B cell (primary cell): ENCODE measurements at places on chromosomes 6 and 20.

DNA sequence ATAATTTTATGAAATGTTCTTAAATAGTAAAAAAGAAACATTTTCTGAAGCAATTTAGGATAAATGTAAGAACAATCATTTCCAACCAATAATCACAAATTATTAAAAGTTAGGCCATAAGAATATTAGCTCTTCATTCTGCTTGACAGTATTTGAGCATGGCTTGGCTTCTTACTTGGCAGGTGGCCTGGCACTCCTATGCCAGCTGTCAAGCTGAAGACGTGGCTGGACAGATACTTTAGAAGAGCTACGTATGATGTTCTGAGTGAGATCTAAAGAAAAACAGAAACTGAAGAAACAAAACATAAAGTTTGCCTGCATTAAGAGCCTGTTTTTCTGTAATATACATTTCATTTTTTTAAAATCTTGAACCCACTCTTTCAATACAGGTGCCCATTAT is 438.9 kb downstream of the GRIK2 start:
- DNase-seq = no peak

- no peak for DNase-seq
Measured at GRCh38 chr20:6976106-6976900, 208.8 kb downstream of the BMP2 start.

GRCh38 chr6:31126396-31127175 is 6.3 kb upstream of the CDSN start:
- no peak for DNase-seq

DNA sequence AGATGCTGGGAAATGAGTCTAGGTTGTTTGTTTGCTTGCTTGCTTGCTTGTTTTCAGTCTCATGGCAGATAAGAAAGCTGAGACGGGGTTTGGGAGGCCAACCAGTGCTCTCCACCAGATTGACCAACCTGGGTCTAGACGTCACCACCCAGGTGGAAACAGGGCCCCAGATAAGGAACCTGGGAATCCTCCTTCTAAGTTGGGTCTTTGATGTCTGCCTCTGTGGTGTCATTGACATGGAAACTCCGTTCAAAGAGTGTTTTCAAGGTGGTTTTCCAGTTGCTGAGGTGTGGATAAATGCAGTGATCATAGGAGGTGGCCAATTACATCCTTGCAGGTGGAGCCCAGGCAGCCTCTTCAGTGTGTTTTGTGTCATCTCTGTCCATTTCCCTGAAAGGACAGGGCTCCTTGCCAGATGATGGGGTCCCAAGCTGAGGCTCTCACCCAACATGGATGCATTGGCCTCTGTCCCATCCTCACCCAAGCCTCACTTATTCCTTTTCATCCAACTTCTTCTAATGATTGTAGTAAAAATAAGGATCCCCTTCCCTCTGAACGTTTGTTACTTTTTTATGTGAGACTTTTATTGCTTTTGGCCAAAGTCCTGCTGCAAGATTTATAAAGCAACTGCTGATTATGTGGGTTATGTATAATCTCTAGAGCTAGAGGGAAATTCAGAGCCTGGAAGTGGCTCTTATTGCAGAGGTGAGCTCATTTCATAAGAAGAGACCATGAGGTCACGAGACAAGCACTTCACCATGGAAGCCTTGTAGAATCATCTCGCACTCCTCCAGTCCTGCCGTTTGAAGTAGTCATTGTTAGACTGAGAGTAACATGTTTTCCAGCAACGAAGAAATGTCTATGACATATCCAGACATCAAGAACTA is 32.0 kb upstream of the SYNDIG1 start:
- DNase-seq = no peak

- DNase-seq = no peak
Measured at GRCh38 chr6:41640426-41640825, 2.2 kb downstream of the MDFI start.

DNA sequence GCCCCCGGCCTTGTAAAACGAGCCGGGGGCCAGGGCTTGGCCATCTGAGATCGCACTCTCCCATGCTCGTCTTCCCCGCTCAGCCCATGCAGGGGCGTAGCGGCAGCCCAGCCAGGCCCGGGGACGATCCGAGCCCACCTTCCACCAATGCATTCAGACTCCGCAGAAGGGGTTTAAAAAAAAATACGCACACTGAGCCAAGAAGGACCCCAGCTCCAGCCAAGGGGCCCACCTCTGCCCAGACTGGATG is 320 bp downstream of the GSTA4 start:
- DNase-seq = no peak

DNA sequence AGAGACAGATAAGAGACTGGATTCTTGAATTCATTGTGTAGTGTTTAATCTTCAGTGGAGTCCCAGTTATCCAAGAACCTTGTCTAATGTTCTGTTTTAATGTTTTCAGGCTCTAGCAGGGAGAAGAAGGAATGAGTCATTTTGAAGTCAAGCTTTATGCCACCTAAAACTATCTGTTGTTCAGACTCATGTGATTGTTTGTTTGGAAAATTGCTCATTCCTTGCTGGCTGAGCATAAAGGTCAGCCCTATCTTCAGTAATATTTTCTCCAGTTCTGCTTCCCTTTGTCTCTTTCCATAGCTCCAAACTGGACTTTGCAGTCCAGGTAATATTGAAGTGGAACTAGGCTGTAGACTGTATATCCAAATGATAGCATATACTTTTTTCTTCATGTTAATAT is 34.2 kb downstream of the CLVS2 start:
- no peak for DNase-seq

DNA sequence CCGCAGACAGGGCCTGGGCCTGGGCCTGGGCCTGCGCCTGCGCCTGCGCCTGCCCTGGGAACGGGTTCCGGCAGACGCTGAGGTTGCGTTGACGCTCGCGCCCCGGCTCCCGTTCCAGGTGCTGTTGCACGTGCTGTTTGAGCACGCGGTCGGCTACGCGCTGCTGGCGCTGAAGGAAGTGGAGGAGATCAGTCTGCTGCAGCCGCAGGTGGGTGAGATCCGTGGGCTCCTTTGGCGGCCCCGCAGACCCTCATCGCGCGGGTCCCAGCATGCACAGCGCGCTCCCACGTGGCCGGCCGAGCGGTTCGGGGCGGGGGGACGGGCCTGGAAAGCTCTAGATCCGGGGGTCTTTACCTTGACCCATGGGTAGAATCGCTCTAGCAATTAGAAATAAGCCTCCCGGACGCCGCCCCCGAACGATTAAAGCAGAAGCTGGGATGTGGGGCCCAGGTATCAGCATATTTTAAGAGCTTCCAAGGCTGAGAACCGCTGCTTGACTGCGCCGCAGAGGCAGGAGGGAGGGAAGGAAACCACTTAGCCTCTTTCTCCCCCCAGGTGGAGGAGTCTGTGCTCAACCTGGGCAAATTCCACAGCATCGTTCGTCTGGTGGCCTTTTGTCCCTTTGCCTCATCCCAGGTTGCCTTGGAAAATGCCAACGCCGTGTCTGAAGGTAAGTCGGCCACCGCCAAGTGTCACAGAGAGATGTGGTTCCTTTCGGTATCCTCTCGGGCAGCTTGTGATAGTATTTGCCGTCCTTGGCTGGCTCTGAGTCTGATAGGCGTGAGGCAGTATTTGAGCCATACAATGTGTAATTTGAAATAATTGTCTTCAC is 508 bp downstream of the NOP56 start:
- DNase-seq = no peak

DNA sequence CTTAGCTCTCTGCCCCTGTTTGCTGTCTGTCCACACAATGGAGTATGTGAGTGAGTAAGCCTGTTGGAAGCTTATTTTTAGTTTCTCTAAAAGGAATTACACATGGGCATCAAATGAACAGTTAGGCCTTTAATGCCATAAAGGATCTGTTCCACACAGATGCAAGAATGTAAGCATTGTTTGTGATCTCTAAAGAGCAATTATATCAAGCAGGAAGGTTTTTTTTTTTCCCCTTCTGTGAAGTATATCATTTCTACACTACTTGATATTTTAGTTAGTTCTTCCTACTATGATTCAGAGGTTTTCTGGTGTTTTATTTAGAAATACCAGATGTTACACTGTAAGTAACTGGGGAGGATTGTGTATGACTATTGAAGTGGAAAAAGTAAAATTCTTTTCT is 627.5 kb downstream of the COL12A1 start:
- no peak for DNase-seq

DNA sequence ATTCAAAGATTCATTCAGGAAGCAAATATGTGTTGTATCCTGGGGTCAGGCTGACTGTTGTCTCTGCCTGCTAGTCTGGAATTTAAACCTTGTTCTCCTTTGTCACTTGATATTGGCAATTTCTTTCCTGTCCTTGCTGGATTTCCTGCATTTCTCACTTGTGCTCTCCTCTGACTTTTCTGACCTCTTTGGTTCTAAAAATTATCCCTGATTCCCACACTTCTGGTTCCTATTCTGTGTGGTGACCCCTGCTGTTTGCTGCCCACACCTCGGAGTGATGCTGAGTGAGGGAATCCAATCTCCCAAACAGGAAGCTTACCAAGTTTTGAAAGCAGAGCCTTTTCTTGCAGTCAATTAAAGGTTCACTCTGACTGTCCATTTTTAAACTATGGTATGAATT is 345.3 kb downstream of the CDKAL1 start:
- no peak for DNase-seq

DNA sequence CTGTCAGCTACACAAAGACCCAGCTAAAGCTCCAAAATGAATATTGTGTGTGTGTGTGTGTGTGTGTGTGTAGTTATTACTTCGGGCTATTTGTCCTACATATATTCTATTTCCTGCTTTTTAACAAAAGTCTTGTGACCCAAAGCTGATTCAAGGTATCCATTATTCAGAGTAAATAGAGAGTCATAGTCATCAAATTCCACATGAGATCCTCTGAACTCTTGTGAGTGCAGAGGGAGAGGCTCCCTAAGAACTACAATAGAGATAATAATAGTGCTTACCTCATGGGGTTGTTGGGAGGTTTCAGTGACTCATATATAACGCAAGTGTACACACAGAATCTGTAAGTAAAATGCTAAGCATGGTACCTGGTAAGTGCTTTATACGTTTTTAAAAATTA is 95.6 kb upstream of the SHLD1 start:
- peak; percentile 50 for DNase-seq

- DNase-seq = peak; percentile 52
Measured at GRCh38 chr6:135323202-135323668, 142.1 kb downstream of the MYB start.

GRCh38 chr6:51893366-51893765 is 194.0 kb downstream of the PKHD1 start:
- no peak for DNase-seq

GRCh38 chr6:51926125-51926524 is 161.3 kb downstream of the PKHD1 start:
- no peak for DNase-seq

DNA sequence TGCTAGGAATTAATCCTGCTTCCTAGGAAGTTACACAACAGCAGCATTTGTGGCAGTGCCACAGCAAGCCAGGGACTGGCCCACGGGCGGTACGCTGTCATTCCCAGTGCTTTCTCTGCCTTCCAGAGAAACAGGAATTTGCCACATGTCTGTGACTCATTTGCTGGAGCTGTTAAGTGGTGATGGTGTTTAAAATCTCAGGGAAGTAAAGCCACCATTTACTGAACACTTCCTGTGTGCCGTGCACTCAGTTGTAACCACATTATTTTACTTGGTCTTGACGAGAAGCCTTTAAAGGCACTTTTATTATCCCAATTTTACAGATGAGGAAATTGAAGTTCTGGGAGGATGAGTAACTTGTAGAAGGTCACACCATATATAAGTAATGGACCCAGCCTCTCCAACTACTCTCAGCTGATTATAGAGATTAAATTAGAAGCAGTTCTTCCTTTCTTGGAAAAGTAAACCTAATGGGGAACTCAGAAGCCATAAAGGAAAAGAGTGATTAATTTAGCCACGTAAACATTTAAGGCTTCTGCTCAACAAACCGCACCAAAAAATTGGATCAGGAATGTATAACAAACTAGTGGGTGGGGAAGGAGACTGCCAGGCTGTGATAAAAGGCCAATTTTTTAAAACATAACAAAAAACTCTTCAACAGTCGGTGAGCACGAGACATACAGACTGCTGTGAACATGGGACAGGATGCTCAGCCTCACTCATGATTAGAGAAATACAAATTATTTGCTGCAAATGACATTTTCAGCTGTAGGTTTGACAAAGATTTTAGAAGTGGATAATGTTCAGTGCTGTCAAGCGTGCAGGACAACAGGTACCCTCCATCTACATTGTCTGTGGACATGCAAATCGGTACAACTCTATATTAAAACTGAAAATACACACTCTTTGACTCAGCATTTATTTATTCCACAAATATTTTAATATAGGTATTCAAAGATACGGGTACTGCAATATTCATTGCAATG is 311.2 kb downstream of the NRN1 start:
- DNase-seq = no peak

DNA sequence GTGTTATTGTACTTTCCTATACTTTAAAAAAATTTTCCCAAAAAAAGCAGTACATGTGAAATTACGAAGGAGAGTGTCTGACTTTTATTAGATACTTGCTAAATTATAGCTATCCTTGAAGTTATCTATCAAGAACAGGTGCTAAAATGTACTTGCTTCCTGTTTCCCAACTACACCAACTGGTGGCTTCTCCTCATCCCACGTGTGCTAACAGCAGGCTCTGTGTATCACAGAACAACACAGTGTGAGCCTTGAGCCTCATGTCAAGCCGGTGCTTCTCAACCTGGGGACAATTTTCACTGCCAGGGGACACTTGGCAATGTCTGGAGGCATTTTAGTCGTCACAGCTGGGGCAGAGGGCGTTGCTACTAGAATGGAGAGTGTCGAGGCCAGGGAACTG is 36.2 kb upstream of the CDYL start:
- no peak for DNase-seq

DNA sequence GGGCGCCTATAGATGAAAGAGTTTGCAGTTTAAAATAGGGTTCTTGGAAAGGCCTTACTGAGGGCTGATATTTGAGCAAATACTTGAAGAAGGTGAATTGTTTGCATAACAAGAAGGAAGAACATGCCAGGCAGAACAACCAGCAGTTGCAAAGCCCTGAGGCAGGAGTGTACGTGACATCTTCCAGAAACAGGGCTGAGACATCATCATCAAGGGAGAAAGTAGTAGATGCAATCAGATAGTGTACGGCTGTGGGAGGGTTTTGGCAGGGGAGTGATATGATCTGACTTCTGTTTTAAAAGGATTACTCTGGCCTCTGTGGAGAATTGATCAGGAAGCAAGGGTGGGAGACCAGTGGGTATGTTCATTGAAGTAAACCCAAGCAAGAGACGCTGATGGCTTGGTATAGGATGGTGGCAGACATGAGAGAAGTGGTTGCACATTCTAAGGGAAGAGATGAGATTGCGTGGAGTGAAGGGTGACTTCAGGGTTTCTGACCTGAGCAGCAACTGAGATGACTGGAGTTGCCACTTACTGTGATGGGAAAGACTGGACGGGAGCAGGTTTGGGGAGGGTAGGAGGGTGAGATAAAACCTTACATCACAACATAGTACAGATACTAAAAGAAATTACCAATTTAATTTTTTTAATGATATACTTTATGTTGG is 28.8 kb downstream of the RIOK1 start:
- no peak for DNase-seq

GRCh38 chr6:55011034-55011433 is 163.3 kb upstream of the HCRTR2 start:
- DNase-seq = no peak

- no peak for DNase-seq
Measured at GRCh38 chr6:74931558-74931957, 274.3 kb downstream of the COL12A1 start.

- peak; percentile 63 for DNase-seq
Measured at GRCh38 chr20:62030834-62031434, 34.7 kb downstream of the TAF4 start.

GRCh38 chr6:118933855-118934460 is 1.0 kb downstream of the MCM9 start:
- DNase-seq = no peak
